GM23248 (cell line): ENCODE measurements at places on chromosomes 1 and 21.

- no peaks in the 10 kb centered on the region for H3K36me3 ChIP-seq
- no peaks in the 10 kb centered on the region for H3K27me3 ChIP-seq
- H3K4me3 ChIP-seq = no peak overlapping the region
- no peak overlapping the region for H3K27ac ChIP-seq
- H3K4me1 ChIP-seq = peaks cover 21% of the 10 kb centered on the region
Observed at GRCh38 chr1:202501281-202501680, 152.8 kb downstream of the PPP1R12B start.

- H3K27me3 ChIP-seq = peaks cover 10% of the 10 kb centered on the region
- H3K4me1 ChIP-seq = no peaks in the 10 kb centered on the region
- no peak overlapping the region for H3K4me3 ChIP-seq
Observed at GRCh38 chr1:45785583-45785982, 17.8 kb upstream of the MAST2 start.

DNA sequence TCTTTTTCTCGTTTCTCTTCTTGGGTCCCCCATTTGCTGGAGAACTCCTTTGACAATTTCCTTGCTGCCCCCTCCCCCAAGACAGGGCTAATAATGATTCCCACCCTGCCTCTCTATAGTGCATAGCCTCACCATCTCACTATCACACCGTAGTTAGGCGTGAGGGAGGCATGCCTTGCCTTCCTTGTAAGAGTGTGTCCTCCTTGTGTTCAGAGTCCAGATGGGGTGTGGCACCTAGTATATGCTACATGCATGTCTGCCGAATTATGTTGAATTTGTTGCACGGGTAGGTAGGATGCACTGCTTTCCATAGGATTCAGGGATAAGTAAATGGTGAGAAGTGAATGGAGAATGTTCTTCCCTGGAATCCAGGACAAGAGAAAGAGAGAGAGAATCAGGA, 219.4 kb downstream of the TNR start:
- H3K4me1 ChIP-seq = no peaks in the 10 kb centered on the region
- no peak for DNase-seq
- H3K36me3 ChIP-seq = no peaks in the 10 kb centered on the region
- no peak overlapping the region for H3K4me3 ChIP-seq
- no peak overlapping the region for H3K27ac ChIP-seq

DNA sequence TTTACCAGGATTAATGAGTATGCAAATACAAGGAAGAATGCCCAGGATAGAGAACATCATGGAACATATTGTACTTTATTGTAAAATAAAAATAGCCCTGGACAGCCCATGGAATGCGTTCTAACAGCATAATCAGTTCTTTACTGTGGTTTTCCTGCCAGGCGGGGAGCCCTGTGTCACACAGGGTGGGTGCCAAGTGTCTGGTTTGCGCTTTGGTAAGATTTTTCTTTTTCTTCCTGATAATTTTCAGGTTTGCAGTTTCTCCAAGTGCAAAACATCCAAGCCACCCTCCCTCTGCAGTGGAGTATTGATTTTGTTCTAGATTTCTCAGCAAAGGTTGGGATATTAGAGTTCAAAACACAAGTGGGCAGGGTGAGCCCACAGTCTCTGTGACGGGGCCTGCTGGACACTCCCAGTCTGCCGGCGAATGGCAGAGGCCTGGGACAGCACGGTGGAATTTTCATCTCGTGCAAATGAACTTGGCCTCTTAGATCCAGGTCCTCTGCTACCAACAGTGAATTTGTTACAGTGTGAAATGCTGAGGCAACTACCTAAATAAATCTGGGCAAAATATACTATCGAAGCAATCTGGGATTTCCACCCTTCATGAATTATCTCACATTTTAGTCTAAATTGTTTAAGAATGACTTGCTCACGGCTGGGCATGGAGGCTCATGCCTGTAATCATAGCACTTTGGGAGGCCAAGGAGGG, 15.6 kb upstream of the KCNJ15 start:
- peak overlapping the region; percentile 9; the same call in 1 of the 2 replicates for H3K4me3 ChIP-seq
- no peaks in the 10 kb centered on the region for H3K27me3 ChIP-seq
- H3K4me1 ChIP-seq = peaks cover 40% of the 10 kb centered on the region
- no peaks in the 10 kb centered on the region for H3K36me3 ChIP-seq
- DNase-seq = peak; percentile 88

DNA sequence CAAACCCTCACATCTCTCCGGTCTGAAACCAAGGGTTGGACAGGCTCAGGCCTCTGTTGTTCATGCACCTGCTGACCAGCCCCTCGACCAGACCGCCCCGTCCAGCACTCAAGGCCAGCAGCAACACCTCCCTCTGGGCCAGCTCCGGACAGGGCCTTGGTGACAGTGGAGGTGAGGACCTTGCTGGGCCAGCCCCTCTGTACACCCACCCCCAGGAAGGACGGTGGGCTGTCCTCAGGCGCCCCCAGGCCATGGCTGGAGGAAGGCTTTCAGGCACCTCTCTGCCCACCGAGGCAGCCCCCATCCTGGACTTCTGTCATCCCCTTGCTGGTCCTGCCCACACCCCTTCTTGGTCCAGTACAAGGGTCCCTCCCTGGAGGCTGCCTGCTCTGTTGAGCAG, 48.6 kb downstream of the MEGF6 start:
- H3K36me3 ChIP-seq = no peaks in the 10 kb centered on the region
- DNase-seq = no peak
- H3K4me1 ChIP-seq = no peaks in the 10 kb centered on the region
- H3K27ac ChIP-seq = no peak overlapping the region

DNA sequence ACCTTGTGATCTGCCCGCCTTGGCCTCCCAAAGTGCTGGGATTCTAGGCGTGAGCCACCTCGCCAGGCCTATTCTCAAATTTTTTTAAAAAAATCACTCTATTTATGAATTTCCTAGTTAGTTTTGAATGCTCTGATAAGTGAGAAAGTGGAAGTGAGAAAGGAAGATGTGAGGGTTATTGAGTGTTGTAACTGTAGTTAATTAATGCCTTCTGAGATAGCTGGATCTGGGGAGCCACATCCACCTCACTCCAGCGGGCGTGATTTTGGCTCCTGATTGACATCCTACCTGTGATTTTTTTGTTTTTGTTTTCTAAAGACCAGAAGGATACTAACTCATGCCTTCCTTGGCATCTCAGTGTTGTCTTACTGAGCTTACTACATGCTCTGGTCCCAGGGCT, 65.6 kb downstream of the ST3GAL3 start:
- no peaks in the 10 kb centered on the region for H3K27me3 ChIP-seq
- peaks cover 29% of the 10 kb centered on the region for H3K4me1 ChIP-seq
- no peaks in the 10 kb centered on the region for H3K36me3 ChIP-seq
- no peak overlapping the region for H3K4me3 ChIP-seq
- no peak overlapping the region for H3K27ac ChIP-seq

- DNase-seq = peak; percentile 72
- peaks cover 35% of the 10 kb centered on the region for H3K4me1 ChIP-seq
- H3K36me3 ChIP-seq = no peaks in the 10 kb centered on the region
- H3K27ac ChIP-seq = peak overlapping the region; percentile 33
- peak overlapping the region; percentile 98 for H3K4me3 ChIP-seq
Observed at GRCh38 chr1:107138767-107139445, 1.9 kb upstream of the NTNG1 start.

- H3K36me3 ChIP-seq = no peaks in the 10 kb centered on the region
- peak; percentile 84 for DNase-seq
- H3K4me1 ChIP-seq = peaks cover 22% of the 10 kb centered on the region
- H3K4me3 ChIP-seq = no peak overlapping the region
- peak overlapping the region; percentile 39 for H3K27ac ChIP-seq
Observed at GRCh38 chr1:20211511-20211931, 25.2 kb upstream of the PLA2G2C start.

DNA sequence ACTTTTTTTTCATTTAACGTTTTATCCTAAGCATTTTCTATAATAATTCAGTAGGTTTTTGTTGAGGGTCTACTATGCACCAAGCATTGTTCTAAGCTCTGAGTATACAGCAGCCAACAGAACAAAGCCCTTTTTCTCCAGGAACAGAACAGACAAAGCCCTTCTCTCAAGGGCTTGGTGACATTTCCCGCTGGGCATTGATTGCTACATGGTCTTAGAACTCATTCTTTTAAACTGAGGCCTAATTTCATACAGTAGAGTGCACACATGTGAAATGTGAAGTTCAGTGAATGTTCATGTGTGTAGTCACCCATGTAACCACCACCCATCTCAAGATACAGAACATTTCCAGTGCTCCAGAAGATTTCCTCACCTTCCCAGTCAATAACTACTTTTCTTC, 15.2 kb upstream of the PDIK1L start:
- peaks cover 30% of the 10 kb centered on the region for H3K27me3 ChIP-seq
- H3K27ac ChIP-seq = no peak overlapping the region
- H3K4me1 ChIP-seq = peaks cover 12% of the 10 kb centered on the region
- H3K36me3 ChIP-seq = no peaks in the 10 kb centered on the region

- H3K36me3 ChIP-seq = no peaks in the 10 kb centered on the region
- no peak overlapping the region for H3K4me3 ChIP-seq
- H3K4me1 ChIP-seq = no peaks in the 10 kb centered on the region
- H3K27me3 ChIP-seq = peaks cover 17% of the 10 kb centered on the region
Observed at GRCh38 chr1:2628191-2628932, 4.5 kb downstream of the MMEL1 start.

DNA sequence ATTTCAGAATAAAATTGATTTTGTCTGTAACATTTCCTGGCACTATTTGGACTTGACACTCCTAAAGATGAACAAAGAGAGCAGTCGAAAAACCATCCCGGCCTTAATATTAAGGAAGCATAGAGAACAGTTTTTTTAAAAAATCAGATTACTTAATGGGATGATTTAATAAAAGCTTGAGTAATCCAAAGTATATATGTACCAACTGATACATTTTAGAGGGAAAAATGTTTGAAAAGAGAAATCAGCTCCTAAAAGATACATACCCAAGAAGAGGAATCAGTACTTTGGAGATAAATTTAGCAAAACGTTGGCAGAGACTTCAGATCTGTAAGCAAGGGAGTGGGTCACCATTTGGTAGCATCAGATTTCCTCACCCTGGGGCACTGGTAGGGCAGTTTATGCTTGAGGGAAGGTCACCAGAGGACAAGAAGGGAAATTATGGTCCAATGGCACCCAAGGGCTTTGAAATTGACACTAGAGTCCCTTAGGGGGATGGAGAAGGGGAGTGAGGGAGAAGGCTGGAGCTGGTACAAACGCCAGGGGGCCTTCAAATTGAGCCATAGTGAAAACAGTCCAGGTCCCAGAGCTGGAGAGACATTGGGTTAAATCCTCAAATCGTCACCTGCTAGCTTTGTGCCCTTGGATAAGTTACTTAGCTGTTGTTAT, 5.9 kb downstream of the SLAMF7 start:
- no peaks in the 10 kb centered on the region for H3K4me1 ChIP-seq
- no peaks in the 10 kb centered on the region for H3K36me3 ChIP-seq
- H3K27me3 ChIP-seq = no peaks in the 10 kb centered on the region; the same call in 1 of the 2 replicates
- DNase-seq = no peak
- H3K27ac ChIP-seq = no peak overlapping the region
- no peak overlapping the region for H3K4me3 ChIP-seq

- H3K36me3 ChIP-seq = no peaks in the 10 kb centered on the region
- no peak for DNase-seq
- no peaks in the 10 kb centered on the region for H3K27me3 ChIP-seq
- no peak overlapping the region for H3K4me3 ChIP-seq
- no peak overlapping the region for H3K27ac ChIP-seq
- no peaks in the 10 kb centered on the region for H3K4me1 ChIP-seq
Observed at GRCh38 chr1:195026792-195027191, 1581.4 kb downstream of the KCNT2 start.

DNA sequence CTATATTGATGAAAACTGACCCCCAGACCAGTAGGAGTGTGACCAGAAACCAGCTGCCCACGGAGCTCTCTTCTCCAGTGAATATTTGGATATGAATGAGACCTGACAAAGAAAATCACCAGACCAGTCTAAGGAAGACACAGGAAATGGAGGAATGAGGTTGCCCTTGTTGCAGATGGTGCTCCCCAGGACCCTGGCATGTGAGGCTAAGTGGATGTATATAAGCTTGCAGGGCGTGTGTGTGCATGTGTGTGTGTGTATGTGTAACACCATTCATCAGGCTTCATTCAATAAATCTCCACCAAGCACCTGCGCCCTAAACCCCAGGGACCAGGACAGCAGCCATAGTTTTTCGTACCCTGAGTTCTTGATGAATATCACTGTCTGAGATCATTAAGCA, 14.4 kb downstream of the PHLDA3 start:
- H3K4me3 ChIP-seq = no peak overlapping the region
- peak overlapping the region; percentile 46 for H3K27ac ChIP-seq
- peaks cover 64% of the 10 kb centered on the region for H3K4me1 ChIP-seq
- no peaks in the 10 kb centered on the region for H3K27me3 ChIP-seq
- H3K36me3 ChIP-seq = no peaks in the 10 kb centered on the region
- no peak for DNase-seq

DNA sequence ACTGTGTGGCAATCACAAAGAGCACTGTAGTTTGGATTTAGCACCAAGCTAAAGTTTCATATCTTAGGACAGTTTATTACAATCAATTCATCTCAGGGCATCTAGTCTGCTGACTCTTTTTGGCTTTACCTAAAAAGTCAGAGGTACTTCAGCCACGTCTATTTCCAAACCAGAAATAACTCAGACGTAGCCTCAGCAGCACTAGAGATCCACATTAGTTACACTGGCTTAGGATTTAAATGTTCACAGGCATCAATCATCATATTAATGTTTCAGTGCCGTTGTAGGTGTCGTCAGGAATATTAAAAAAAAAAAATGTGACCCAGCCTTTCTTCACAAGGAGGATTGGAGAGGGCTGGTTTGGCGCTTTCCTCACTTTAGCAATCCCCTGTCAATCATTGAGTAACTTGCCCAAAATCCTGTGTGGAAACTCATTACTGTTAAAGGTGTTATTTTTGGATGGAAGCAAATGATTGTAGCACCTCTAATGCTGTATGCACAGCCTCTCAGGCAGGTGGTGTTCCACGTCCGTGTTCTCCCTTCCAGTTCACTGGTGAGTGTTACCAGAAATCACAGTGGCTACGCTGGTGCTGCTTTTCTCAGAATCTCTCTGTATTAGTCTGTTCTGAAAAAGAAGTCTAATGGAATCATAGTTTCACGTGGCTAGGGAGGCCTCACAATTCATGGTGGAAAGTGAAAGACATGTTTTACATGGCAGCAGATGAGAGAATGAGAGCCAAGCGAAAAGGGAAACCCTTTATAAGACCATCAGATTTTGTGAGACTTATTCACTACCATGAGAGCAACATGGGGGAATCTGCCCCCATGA, 45.4 kb downstream of the NEK7 start:
- H3K4me1 ChIP-seq = peaks cover 65% of the 10 kb centered on the region
- peaks cover 5% of the 10 kb centered on the region; the same call in 1 of the 2 replicates for H3K36me3 ChIP-seq
- H3K27ac ChIP-seq = no peak overlapping the region
- no peak overlapping the region for H3K4me3 ChIP-seq
- DNase-seq = no peak

- H3K27ac ChIP-seq = no peak overlapping the region
- no peak overlapping the region for H3K4me3 ChIP-seq
- H3K36me3 ChIP-seq = peaks cover 8% of the 10 kb centered on the region; the same call in 1 of the 2 replicates
- H3K4me1 ChIP-seq = no peaks in the 10 kb centered on the region
- DNase-seq = no peak
Observed at GRCh38 chr21:36759348-36760083, 60.6 kb downstream of the SIM2 start.
